Sigmoid colon (tissue), 7 donors: ENCODE measurements at places on chromosomes 5 and 9.
A peak's percentile ranks its signal among the peaks of the same experiment; 100 is the strongest.

- no peaks in the 10 kb centered on the region for H3K27me3 ChIP-seq
- H3K36me3 ChIP-seq: no peaks in the 10 kb centered on the region
- no peak overlapping the region for H3K4me3 ChIP-seq
- no peaks in the 10 kb centered on the region for H3K4me1 ChIP-seq
- H3K27ac ChIP-seq: no peak overlapping the region
Measured at GRCh38 chr5:83891261-83891660, 170.6 kb upstream of the HAPLN1 start.

DNA sequence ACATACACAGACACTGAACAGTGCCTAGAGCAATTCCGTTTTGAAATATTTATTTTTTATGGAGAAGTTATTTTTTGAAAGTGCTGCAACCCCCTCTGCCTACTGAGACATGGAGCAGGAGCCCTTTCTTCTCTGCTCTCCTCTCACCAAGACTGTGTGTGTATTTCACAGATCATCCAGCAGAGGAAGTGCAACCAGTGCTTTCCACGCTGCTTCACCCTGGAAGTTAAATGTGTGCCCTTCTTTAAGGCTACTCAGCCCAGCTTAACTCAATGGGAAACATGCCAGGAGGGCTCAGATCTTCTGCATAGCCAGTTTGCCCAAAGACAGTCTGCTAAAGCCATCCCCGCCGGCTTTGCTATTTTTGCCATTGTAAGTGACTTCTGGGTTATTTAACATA lies 606.3 kb downstream of the TLE1 start:
- H3K4me3 ChIP-seq: no peak overlapping the region
- H3K27me3 ChIP-seq: no peaks in the 10 kb centered on the region
- peaks cover 26% of the 10 kb centered on the region for H3K4me1 ChIP-seq
- DNase-seq: peak; percentile 63

DNA sequence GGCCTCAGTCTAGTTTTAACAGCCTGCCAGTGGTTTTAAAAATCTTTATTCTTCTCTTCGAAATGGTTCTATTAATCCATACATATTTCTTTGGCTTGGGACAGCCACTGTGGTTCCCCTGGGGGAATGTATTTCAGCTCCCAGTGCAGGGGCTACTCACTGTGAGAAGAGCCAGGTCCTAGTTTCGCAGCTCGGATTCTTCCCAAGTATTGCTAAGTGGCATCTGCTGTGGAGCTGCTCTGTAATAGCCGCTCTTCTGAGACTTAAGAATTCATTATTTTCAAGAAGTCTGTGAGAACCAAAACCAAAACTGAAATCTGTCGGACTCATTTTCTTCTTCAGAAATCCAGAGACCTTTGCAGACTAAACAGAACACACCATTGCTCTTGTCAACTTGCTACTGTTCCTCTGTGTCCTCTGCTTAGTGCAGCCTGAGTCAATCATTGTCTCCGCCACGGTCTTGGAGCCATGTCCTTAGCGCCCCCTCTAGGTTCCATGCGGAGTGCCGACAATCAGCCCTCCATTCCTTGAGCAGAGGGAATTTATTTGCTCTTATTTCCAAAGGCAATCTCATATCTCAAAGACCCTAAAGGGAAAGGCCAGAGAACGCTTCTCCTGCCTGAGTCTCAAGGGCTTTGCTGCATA lies 478.2 kb downstream of the SPATA31D1 start:
- DNase-seq: no peak
- no peak overlapping the region for H3K4me3 ChIP-seq
- no peaks in the 10 kb centered on the region for H3K4me1 ChIP-seq
- H3K36me3 ChIP-seq: no peaks in the 10 kb centered on the region

GRCh38 chr5:16759147-16759773 lies 142.5 kb upstream of the RETREG1 start:
- H3K27me3 ChIP-seq: no peaks in the 10 kb centered on the region
- H3K27ac ChIP-seq: no peak overlapping the region
- no peaks in the 10 kb centered on the region for H3K4me1 ChIP-seq
- H3K36me3 ChIP-seq: no peaks in the 10 kb centered on the region
- H3K4me3 ChIP-seq: no peak overlapping the region
- no peak for DNase-seq

DNA sequence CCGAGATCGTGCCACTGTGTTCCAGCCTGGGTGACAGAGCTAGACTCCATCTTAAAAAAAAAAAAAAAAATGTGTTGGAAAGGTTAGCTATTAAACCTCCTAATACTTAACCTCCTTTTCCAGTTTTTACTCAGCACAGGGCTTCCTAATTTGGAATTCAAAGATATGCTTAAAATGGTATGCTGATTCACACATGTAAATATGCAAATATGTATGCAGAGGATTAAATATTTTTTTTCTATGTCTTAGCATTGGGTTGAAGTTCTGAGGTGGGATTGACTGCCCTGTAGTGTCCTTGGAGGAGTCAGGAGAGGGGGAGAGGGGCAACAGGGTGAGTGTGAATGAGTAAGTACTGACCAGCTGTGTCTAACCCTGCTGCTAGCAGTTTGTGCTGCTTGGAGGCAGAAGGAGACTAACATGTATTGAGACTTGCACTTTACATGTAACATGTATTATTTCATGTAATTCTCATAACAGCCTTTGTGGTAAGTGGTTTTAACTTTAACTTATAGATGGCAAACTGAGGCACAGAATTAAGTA lies 63.2 kb downstream of the SLC44A1 start:
- H3K27ac ChIP-seq: no peak overlapping the region
- H3K4me1 ChIP-seq: no peaks in the 10 kb centered on the region
- DNase-seq: no peak
- H3K27me3 ChIP-seq: no peaks in the 10 kb centered on the region
- no peaks in the 10 kb centered on the region for H3K36me3 ChIP-seq

DNA sequence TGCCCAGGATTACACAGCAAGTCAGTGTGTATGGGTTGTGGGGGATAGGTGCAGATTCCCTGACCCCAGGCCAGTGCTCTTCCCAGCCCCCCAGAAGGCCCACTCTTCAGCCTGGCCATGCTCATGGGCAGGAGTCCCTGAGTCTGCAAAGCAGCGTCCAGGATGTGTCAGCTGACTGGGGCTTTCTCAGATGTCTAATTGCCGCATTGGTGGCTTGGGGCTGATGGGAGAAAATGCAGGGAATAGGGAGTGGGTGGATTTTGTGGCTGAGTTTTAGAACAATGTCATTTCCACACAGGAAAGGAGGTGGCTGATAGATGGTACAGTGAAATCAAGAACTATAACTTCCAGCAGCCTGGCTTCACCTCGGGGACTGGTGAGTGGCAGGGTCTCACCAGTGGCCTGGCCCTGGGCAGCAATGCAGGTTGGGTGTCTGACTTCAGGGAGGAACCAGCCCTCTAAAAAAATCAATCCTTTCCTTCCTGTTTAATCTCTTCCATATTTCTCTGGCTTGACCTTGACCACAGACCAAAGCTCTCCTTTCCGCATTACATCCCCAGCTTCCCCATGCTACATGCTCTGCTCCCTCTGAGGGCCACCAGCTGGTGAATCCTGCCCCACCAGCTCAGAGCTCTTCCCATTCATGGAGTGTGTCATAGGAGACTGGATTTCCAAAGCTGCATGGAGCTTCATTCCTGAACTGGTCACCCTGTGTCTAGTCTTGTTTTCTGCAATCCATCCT lies 14.2 kb downstream of the GLIPR2 start:
- H3K27ac ChIP-seq: peak overlapping the region; percentile 86
- H3K4me3 ChIP-seq: no peak overlapping the region
- no peaks in the 10 kb centered on the region for H3K27me3 ChIP-seq
- no peaks in the 10 kb centered on the region for H3K36me3 ChIP-seq
- H3K4me1 ChIP-seq: no peaks in the 10 kb centered on the region

DNA sequence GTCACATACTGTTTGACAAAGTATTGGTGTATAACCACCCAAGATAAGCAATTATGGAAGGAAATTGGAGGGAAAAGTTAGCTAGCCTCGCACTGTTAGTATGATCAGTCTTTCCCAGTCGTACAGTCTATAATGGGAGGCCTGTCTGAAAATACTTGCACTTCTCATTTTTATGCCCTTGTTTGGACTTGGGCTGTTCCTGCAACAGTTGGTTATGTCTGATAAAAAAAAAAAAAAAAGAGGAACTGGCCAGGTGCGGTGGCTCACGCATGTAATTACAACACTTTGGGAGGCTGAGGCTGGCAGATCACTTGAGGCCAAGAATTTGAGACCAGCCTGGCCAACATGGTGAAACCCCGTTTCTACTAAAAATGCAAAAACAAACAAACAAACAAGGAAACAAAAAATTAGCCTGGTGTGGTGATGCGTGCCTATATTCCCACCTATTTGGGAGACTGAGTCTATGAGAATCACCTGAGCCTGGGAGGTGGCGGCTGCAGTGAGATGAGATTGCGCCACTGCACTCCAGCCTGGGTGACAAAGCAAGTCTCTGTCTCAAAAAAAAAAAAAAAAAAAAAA lies 58.3 kb upstream of the ANKRD33B start:
- H3K27ac ChIP-seq: no peak overlapping the region
- H3K4me3 ChIP-seq: no peak overlapping the region
- peaks cover 5% of the 10 kb centered on the region for H3K4me1 ChIP-seq
- no peak for DNase-seq
- no peaks in the 10 kb centered on the region for H3K36me3 ChIP-seq

DNA sequence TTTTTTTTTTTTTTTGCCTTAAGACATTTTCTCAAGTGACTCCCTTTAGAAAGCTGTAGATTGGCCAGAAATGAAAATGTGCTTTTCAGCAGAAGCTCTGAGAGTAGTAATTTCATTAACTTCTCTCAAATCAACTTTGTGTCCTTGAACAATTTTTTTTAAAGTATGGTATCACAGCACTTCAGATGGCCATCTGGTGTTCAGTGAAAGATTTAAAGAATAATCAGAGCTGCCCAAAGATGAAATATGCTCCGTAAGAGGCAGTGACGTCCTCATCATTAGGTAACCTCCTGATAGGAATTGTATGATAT lies 43.0 kb upstream of the PCAT7 start:
- H3K4me1 ChIP-seq: no peaks in the 10 kb centered on the region
- no peak for DNase-seq
- H3K27ac ChIP-seq: no peak overlapping the region
- H3K36me3 ChIP-seq: no peaks in the 10 kb centered on the region
- no peak overlapping the region for H3K4me3 ChIP-seq
- no peaks in the 10 kb centered on the region for H3K27me3 ChIP-seq

DNA sequence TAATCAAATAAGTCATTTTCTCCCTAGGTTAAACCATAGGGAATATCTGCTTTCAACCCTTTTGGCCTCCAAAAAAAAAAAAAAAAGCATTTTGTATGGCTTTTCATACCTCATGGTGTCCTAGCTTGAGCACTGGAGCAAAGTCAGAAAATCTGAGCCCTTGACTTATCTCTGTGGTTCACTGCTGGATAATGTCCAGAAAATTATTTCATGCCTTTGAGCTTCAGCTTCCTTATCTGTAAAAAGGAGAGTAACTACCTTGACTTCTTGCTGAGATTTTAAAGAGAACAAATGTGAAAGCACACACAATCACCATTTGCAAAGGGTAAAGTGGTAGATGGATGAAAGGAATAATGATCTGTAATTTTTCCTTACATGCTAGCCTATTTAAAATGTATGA lies 165.9 kb downstream of the ALDH1A1 start:
- H3K36me3 ChIP-seq: no peaks in the 10 kb centered on the region
- H3K27me3 ChIP-seq: no peaks in the 10 kb centered on the region
- H3K4me3 ChIP-seq: no peak overlapping the region

DNA sequence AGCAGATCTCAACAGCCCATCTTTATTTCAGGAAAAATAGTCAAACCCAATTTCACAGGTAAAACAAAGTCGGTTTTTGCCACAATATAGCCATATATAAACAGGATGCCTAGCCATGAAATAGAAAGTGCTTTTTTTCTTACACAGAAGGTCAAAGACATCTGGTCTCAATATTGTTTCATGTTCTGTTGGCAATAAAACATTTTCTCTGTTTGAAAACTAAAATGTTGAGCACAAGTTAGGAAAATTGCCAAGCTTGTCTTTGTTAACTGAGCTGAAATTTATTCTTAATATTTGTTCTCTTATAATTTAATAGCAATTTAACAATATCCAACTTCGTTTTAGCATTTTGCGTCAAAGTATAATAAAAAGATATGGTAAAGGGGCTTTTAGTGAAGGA lies 673.4 kb downstream of the DTWD2 start:
- H3K36me3 ChIP-seq: no peaks in the 10 kb centered on the region
- no peak overlapping the region for H3K4me3 ChIP-seq
- no peaks in the 10 kb centered on the region for H3K27me3 ChIP-seq
- DNase-seq: no peak
- no peaks in the 10 kb centered on the region for H3K4me1 ChIP-seq

DNA sequence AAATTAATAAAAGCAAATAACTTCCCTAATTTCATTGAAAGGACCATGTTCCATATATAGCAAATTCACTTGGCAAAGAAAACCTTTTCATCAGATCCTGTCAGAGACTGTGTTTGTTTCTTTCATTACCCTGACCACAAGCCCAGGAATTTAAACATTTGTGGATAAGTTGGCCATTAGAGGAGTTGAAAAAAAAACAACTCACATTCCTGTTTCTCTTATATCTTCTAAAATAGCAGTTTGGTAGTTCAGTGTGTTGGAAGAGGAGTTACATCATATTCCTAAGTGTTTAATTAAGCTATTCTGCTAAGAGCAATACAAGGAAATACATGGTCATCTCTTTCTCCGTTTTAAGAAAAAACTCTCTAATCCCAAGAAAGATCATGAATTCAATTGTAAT lies 505.6 kb downstream of the TLE1 start:
- no peaks in the 10 kb centered on the region for H3K4me1 ChIP-seq
- H3K27ac ChIP-seq: no peak overlapping the region
- H3K36me3 ChIP-seq: no peaks in the 10 kb centered on the region
- no peak overlapping the region for H3K4me3 ChIP-seq
- no peak for DNase-seq

GRCh38 chr5:59055745-59056448 lies 473.0 kb downstream of the RAB3C start:
- no peaks in the 10 kb centered on the region for H3K27me3 ChIP-seq
- H3K27ac ChIP-seq: no peak overlapping the region
- H3K4me3 ChIP-seq: no peak overlapping the region
